Renal cortical epithelial cell (primary cell): ENCODE measurements at places on chromosomes 7 and 10. TPM values are rescaled to one million over a fixed set of nuclear protein-coding genes. Genes with fewer than 3 reads are reported as not detected.
A peak's percentile ranks its signal among the peaks of the same experiment; 100 is the strongest.

- no peak for DNase-seq
Observed at GRCh38 chr7:27883696-27884095, 143.7 kb downstream of the TAX1BP1 start.

- DNase-seq: no peak
Observed at GRCh38 chr10:58356756-58357155, 21.9 kb downstream of the UBE2D1 start.

GRCh38 chr7:23713285-23714149 is 3.5 kb downstream of the STK31 start:
- peak; percentile 87 for DNase-seq

- DNase-seq: no peak
Observed at GRCh38 chr7:152501506-152501905, 65.7 kb upstream of the KMT2C start.

Gene GOLGA7B
- 0.05 and 0.35 TPM in 2 replicates for total RNA-seq

DNA sequence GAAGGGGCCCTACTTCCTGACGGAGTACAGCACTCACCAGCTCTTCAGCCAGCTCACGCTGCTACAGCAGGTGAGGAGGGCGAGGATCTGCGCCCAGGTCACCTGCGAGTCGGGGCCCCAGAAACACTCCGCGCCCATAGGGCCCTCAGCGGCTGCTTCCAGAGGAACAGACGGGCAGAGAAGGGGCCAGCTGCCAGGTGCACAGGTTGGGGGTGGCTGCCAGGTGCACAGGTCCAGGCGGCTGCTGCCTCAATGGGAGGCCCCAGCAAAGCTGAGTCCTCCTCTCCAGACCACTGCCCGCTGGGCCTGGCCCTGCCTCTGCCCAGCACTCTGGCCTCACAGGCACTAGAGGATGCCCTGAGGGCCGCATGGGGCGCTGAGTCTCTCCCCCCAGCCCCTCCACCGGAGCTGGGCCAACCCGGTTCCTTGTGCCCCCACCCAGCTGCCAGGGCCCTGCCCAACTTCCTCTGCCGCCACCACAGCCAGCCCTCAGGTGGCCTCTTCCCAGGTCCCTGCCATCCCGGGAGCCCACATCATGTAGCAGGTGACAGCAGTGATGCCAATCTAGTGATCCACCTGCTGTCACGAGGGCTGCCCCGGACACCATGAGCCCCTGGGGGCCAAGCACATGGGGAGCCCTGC is 17.0 kb upstream of the UTF1 start:
- DNase-seq: no peak

Gene DDIT4
- total RNA-seq: 246 and 704 TPM in 2 replicates

- DNase-seq: no peak
Observed at GRCh38 chr7:126442908-126443307, 809.8 kb downstream of the GRM8 start.

DNA sequence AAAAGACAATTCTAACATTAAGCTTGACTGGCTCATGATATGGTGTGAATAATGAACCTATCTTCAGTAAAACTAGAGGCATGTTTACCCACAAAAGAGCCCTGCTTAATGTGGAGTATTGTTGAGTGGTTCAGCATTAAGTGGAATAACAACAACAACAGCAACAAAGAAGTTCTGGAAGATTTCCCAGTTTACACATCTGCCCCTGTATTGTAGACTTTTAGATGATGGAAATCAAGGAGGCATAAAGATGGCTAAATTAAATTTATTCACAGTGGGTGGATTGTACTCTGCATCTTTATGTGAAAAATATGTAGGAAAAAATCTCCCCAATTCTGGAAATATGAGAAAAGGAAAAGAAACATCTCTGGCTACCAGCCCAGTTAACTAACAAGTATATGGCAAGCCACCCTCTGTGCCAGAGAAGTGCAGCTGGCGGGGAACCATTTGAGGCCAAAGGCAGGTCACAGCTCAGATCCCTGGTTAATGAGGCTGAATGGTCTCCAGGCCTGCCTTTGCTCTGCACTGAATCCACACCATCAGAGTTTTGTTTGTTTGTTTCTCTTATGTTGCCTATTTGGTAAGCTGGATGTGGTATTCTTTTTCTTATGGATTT is 186.0 kb downstream of the SEMA3D start:
- no peak for DNase-seq

GRCh38 chr7:7014827-7015595 is 167.3 kb upstream of the C1GALT1 start:
- peak; percentile 2 for DNase-seq

Gene OR6B1
- not detected in 2 replicates for total RNA-seq

- no peak for DNase-seq
Observed at GRCh38 chr7:48170506-48170905, 752 bp upstream of the ABCA13 start.

Gene DNAJB6
- total RNA-seq: 121 and 200 TPM in 2 replicates

DNA sequence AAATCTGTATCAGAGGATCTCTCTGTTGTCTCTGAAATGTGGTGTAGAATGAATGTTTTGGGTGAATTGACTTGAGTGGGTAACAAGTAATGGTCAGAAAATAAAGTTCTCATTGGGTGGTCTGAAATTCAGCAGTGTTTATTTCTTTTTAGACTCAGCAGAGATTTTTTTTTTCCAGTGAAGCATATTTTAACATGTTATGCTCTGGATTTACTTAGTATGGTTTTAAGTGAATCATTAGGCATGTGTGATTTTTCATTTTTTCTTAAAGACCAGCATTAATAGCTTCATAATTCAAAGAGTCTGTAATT is 63.5 kb downstream of the REEP3 start:
- no peak for DNase-seq

Gene MEST
- 6.1 and 66.2 TPM in 2 replicates for total RNA-seq

GRCh38 chr7:111424768-111425167 is 137.5 kb downstream of the IMMP2L start:
- peak; percentile 84 for DNase-seq
